ENCODE measurements at places on chromosomes 2 and 18.

GRCh38 chr2:237429753-237430152 is 15.8 kb upstream of the COL6A3 start:
- no peak for DNase-seq

DNA sequence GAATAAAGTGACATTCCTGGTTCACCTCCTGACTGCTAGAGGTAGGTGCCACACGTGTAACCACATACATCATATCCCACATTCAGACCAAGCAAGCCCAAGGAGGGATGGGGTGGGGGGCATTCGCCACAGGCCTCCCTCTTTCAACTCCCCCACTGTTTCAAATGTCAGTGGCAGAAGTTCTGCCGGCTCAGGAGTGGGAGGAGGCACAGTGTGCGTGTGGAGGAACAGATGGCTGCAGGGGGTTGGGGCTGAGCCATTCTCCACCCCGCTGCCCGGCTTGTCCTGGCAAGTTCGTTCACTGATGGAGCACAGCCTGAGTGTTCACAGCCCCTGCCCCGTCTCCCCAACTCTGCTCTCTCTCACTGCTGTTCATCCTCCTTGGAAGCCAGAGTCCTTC is 75.4 kb upstream of the TANC1 start:
- no peak for DNase-seq

GRCh38 chr18:67600181-67601180 is 84.0 kb upstream of the DSEL start:
- no peak for DNase-seq

DNA sequence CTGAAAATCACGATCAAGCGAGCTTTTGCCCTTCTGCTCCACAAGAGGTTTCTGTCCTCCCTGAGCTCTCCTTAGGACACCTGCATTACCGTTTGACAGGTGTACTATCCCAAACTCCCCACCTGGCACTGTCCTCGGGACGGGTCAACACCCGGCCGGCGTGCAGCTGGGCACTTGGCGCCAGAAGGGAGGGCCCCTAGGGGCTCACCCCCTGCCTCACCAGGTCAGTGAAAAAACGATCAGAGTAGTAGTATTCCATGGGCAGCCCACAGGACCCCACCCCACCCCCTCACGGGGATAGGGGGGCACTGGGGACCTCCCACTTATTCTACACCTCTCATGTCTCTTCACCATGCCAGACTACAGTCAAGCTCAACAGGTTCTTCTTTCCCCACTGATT is 117.6 kb upstream of the ANKRD30BL start:
- DNase-seq = no peak

GRCh38 chr2:39099870-39100728 is 20.8 kb downstream of the SOS1 start:
- no peak for DNase-seq

DNA sequence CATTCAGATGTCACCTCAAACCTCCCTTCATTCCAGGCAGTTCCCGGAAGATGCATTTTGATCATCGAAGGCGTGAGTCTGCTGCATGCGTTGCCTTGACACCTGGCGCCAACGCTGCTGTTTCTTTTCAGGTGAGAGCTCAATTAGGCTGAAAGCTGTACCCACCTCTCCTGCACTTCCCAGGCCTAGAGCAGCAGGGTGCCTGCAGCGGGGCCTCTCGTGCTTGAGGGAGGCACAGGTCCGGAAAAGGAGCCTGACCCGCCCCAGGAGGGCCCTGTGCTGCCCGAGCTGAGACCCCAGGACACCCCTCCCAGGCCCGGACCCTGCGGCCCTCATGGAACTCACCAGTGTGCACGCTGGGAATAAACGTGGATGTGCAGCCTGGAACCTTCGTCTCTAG is 31.4 kb upstream of the KCNG2 start:
- no peak for DNase-seq

- DNase-seq = no peak
These were observed 69.3 kb downstream of the KCNG2 start for GRCh38 chr18:79866889-79867574.

GRCh38 chr2:17518212-17519154 is at the start of gene RAD51AP2:
TSS of gene RAD51AP2 (minus strand) at chr2:17518440. CDS start at chr2:17518415, 25 bp downstream.
- DNase-seq = peak; percentile 1

Data from AG04449 (cell line).